ENCODE measurements at places on chromosomes 6 and 20.
A peak's percentile ranks its signal among the peaks of the same experiment; 100 is the strongest.

DNA sequence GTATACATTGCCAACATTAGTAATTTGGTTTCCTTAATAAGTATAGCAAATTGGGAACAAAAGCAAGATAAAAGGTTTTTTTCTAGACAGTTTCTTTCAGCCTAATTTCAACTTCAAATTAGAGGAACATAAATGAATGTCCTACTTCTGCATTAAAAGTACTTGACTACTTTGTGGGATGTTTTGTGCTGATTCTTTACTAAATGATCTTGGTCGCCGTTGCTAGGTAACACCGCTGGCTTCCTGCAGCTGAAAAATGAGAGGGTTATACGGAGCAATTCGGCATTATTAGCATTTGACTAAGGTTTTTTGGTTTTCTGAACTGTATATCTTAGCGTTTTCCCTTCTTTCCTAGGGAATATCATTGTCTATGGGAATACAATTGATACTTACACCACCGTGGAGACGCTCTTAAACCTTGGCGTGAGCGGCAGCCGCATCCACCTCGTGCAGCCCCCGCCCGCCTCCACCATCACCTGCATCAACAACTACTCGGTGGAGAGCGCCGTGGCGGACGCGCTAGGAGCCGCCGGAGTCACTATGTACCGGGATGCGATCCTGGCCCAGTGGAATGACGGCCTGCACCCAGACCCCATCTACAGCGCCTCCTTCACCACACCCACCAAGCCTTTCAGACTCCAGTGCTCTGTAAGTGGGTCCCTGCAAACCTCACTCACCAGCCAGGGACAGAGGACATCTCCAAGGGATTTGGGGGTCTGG lies 90.9 kb upstream of the INSM1 start:
- no peak for DNase-seq

GRCh38 chr6:102075539-102075938 lies 682.0 kb downstream of the GRIK2 start:
- DNase-seq, result no peak

GRCh38 chr6:93376026-93376540 lies 43.3 kb downstream of the EPHA7 start:
- DNase-seq, result no peak

DNA sequence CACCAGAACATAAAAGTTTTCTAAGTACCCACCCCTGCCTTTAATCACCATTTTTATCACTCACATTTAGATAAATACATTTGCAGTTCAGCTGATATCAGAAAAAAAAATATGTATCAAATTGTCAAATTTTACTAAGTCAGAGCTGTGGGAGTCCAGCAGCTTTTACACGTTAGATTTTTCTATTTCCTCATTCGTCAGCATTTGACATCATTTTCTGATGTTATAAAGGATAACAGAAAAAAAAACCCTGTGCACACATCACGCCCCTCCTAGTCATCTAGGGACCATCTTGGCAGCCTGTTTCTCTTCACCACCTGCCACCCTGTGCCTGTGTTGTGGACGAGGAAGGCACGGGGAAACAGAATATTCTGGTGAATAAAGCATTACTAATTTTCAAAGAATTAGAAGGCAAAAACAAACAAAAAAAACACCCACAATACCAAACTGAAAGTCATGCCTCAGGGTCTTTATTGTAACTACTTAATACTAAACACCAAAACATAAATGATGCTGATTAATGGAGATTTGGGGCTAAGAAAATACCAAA lies 12.4 kb downstream of the B4GALT5 start:
- DNase-seq, result peak; percentile 25

DNA sequence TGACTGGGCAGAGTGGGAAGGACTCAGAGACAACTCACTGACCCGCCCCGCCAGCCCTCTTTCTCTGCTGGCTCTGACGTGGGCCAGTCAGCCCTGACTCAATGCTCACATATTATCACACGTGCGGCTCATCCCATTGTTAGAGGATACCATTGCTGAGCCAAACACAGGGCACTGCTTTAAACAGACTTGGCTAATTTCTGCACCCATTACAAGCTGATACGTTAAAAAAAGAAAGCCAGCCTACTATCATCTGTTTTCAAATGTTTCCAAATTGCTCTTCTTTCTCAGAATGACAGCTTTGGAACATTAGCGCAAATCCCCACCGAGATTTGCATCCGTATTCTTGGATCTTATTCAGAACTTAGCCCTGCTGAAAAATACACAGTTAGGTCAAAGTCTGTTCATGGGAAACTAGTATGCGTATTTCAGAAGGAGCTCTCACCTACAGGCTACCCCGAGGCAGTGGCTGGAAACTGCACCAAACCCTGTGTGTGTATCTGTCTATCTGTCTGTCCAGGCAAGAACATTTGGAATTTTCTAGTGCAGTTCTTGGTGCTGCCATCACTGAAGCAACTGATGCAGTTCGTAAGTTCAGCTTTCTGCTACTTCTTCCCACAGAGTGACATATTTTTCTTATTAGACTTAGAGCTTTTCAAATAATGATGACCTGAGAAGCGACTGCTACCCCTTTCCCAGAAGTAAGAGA lies 32.8 kb downstream of the RAMACL start:
- DNase-seq, result no peak

DNA sequence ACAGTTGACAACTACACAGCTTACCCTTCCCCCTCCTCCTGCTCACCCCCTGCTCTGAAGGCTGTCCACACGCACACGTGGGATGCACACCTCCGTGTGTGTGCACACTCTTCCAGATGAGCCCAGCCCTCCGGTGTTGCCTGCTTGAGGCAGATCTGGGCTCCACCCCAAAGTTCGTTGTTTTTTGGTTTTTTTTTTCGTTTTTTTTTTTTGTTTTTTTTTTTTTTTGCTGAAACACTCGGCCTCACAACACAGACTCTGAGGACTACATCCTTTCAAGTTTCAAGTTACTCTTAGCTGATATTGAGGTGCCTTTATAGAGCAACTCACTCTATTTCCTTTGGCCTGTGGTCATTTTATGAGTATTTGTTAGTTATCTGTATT lies 88.2 kb downstream of the RREB1 start:
- DNase-seq, result no peak

- no peak for DNase-seq
Measured at GRCh38 chr6:68128211-68128610, 506.9 kb upstream of the ADGRB3 start.

- peak; percentile 71 for DNase-seq
Measured at GRCh38 chr6:137927777-137928218, 60.7 kb downstream of the TNFAIP3 start.

GRCh38 chr6:5323979-5324378 lies 62.7 kb downstream of the FARS2 start:
- DNase-seq, result no peak

- DNase-seq, result no peak
Measured at GRCh38 chr20:12467758-12468157, 541.0 kb upstream of the SPTLC3 start.

GRCh38 chr6:89605861-89606260 lies 32.7 kb downstream of the LYRM2 start:
- no peak for DNase-seq

GRCh38 chr20:41299899-41300298 lies 17.6 kb downstream of the ZHX3 start:
- DNase-seq, result no peak

GRCh38 chr20:6887966-6888365 lies 120.5 kb downstream of the BMP2 start:
- DNase-seq, result no peak

DNA sequence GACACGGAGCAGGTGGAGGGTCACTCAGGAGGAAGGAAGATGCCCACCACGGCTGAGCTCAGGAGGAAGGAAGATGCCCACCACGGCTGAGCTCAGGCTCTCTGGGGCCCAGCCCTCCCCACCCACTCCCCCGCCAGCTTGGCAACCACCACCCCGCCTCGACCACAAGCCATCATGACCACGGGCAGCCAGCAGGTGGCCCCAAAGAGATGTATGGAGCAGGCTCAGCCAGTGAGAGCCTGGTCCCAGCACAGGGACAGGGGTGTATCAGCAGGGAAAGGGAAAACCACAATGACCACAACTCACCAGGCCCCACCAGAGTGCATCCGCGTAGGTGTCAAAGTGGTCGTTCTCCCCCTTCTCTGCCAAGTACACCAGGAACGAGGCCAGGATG lies 30.4 kb downstream of the KCNQ2 start:
- peak; percentile 73 for DNase-seq

GRCh38 chr6:100987556-100987955 lies 106.4 kb upstream of the ASCC3 start:
- DNase-seq, result no peak

DNA sequence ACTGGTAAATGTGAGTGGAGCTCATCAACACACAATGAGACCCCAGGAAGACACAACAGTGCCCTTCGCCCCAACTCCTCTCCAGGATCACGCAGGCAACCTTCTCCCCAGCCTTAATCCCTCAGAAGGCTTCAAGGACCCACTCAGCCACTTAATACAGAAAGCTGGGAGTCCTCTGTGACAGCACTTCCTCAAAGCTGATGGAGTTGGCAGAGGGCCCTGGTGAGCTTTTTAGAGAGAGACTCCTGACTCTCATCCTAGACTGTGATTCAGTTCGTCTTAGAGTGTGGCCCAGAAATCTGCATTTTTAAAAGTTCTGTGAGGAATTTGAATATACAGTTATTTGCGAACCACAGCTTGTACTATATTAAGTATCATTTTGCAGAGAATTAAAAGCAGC lies 187.7 kb downstream of the UST start:
- DNase-seq, result no peak

DNA sequence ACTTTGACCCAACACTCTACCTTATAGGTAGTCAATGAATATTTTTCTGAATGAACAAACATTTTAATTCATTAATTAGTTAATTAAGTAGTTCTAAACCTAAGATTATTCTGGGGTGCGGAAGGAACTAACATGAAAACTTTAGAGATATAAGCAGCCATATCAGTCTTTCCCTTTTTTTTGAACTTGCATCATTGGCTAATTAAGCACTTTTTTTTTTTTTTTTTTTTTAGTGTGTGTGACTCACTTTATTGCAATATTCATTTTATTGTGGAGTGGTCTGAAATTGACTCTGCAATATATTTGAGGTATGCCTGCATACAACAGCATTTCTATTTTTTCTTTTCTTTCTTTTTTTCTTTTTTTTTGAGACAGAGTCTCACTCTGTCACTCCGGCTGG lies 21.8 kb upstream of the AMD1 start:
- no peak for DNase-seq

- DNase-seq, result peak; percentile 96
Measured at GRCh38 chr6:446418-447366, 55.1 kb downstream of the IRF4 start.

GRCh38 chr20:9417665-9418064 lies 96.7 kb upstream of the LAMP5 start:
- no peak for DNase-seq

GRCh38 chr6:88445188-88445965 lies 279.2 kb upstream of the CNR1 start:
- no peak for DNase-seq

GRCh38 chr6:163392533-163392932 lies 22.0 kb upstream of the QKI start:
- no peak for DNase-seq

DNA sequence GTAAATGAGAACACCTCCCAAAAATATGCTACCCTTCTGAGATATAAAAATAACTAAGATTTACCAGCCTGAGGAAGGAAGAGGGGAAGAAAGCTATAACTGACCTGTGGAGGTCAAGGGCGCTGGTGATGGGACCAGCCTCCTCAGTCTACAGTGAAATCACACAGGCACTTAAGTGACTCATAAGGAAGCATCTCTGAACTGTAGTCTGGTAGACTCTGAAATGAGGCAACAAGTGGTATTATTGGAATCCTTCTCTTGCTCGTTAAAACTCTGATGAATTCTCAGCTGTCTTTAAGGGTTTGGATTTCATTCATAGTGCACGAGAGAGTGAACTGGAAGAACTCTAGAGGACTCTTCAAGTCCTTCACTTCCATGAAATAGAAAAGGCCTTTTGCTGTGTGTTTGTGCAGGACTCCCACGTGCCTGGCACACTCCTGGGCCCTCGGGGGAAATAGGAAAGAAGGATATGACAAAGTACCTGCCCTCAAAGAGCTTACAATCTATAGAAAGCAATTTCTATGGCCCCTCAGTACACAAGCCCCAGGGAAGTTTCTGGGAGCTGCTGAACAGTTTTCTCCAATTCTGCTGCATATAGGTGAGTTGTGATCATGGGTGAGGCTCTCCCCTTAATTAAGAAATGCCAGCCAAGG lies 231.8 kb upstream of the RREB1 start:
- no peak for DNase-seq

- DNase-seq, result no peak
Measured at GRCh38 chr20:33654680-33655161, 7.4 kb upstream of the C20orf144 start.

DNA sequence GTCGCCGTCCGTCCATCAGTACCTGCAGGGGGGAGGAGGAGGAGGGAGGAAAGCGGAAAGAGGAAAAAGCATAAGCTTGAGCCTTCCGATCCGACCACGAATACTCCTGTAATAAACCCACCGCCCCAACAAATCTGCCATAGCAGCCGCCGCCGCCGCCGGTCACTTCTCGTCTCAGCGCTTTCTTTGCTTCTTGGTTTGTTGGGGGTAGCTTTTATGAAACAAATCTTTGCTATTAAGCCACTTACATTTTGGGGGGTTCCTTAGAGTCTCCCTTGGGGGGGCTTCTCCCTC lies 277 bp downstream of the ADGRB3 start:
- DNase-seq, result no peak

DNA sequence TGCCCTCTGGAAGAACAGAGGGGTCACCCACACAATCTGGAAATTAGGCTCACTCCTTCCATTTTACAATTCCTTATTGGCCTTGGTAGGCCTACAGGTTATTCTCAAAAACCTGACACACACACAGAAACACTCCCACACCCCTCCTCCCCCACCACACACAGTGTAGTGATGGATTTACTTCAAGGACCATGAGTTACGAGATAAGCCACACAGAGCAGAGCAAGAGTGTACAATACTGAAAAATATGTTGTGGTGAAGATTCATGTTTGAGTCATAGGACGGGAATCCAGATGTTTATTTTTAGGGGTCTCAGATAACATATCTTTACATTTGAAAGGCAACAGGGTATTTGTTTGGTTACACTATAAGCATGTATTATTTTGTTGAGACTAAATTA lies 291.9 kb downstream of the PLCB1 start:
- no peak for DNase-seq

GRCh38 chr6:156917213-156917612 lies 140.0 kb downstream of the ARID1B start:
- DNase-seq, result no peak

- DNase-seq, result no peak
Measured at GRCh38 chr6:163146036-163146435, 268.5 kb upstream of the QKI start.

- peak; percentile 70 for DNase-seq
Measured at GRCh38 chr6:3748208-3749066, 3.1 kb downstream of the PXDC1 start.
